ENCODE measurements at places on chromosomes 12 and 14. TPM values are rescaled to one million over a fixed set of nuclear protein-coding genes. Genes with fewer than 3 reads are reported as not detected.

DNA sequence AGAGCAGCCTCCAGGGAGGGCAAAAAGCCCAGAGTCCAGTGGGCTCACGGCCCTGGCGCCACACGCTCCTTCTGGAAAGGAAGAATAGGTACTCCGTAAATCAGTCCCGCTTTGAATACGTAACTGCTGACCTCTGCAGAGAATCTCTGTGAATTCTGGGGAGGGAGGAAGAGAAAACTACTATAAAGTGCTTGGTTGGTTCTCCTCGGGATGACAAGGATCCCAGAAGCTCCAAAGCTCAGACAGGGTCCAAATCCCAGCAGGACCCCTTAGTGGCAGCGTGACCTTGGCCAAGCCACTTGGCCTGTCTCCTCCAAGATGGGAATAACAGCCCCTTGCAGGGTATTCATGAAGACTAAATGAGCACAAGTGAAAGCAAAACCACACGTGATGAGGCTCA lies 31.7 kb downstream of the ANO2 start:
- DNase-seq = no peak
- no peaks in the 10 kb centered on the region for H3K36me3 ChIP-seq
- peaks cover 4% of the 10 kb centered on the region for H3K27me3 ChIP-seq
- H3K4me3 ChIP-seq = no peak overlapping the region

GRCh38 chr14:31037709-31038221 lies 11.6 kb upstream of the STRN3 start:
- no peak overlapping the region for H3K27ac ChIP-seq
- H3K27me3 ChIP-seq = no peaks in the 10 kb centered on the region
- no peak overlapping the region for H3K4me3 ChIP-seq

DNA sequence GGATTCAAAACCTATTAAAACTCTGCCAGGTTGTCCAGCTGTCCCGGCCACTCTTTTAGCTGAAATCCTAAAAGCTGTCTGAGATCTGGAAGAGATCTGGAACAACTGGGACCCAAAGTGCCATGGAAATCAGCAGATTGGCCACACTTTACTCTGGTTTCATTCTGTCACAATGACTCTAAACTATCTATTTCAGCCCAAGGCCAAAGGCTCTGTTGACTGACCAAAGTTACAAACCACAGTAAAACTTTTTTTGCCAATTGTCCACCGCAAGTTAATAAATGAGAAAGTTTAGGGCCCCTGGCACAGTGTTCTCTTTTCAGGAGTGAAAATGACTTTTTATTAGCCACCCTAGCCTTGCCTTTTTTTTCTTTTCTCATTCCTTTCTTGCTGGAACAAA lies 113.4 kb upstream of the CPM start:
- no peak for DNase-seq
- no peaks in the 10 kb centered on the region for H3K36me3 ChIP-seq
- H3K27ac ChIP-seq = no peak overlapping the region
- H3K4me3 ChIP-seq = no peak overlapping the region
- H3K27me3 ChIP-seq = no peaks in the 10 kb centered on the region

PTPRB gene
- not detected for polyA plus RNA-seq

RAD51AP1 gene
- 4.5 TPM for polyA plus RNA-seq

GRCh38 chr12:112964067-112964670 lies 14.2 kb upstream of the OAS2 start:
- no peak overlapping the region for H3K4me3 ChIP-seq
- no peak for DNase-seq
- H3K36me3 ChIP-seq = no peaks in the 10 kb centered on the region
- H3K27me3 ChIP-seq = no peaks in the 10 kb centered on the region
- no peak overlapping the region for H3K27ac ChIP-seq
- no peaks in the 10 kb centered on the region for H3K4me1 ChIP-seq

DNA sequence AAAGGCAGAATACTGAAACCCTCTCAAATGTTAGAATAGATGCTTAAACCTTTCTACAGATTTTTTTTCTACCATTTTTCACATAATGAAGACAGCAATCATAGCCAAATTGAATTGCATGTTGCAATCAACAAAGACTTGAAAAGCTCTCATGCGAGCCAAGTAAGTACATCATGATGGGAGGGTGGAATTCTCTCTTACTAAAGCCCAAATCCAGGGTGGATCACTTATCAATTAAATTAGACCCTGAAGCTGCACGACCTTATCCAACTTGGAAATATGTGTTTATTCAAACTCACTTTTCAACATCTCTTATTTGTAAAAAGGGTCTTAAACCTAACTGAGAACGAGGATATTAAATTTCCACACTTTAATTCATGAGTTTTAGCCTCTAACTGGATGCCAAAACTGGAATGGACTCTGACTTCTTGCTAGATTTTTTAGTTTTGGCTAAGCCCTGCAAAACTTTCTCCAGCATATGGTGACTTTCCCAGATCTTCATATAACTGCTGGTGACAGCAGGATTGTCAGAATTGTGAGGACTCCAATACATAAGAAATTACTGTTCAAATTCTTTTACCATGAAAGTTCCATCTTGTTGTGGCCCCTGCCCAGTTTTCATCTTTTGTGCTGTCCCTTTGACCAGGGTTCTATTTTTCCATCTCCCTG lies 53.6 kb downstream of the HECTD4 start:
- H3K36me3 ChIP-seq = no peaks in the 10 kb centered on the region
- H3K4me1 ChIP-seq = peaks cover 10% of the 10 kb centered on the region
- H3K27me3 ChIP-seq = no peaks in the 10 kb centered on the region
- DNase-seq = no peak
- H3K27ac ChIP-seq = no peak overlapping the region

- H3K36me3 ChIP-seq = no peaks in the 10 kb centered on the region
- H3K4me3 ChIP-seq = no peak overlapping the region
- H3K27ac ChIP-seq = no peak overlapping the region
- no peaks in the 10 kb centered on the region for H3K27me3 ChIP-seq
These were observed 187.2 kb downstream of the TTC8 start for GRCh38 chr14:89011355-89012281.

SCNN1A gene
- not detected for polyA plus RNA-seq

ACOT4 gene
- polyA plus RNA-seq = 0.12 TPM

Data from B cell (primary cell).